Central memory CD8-positive, alpha-beta T cell (primary cell): ENCODE measurements at places on chromosomes 16 and 17.

- H3K27ac ChIP-seq, result no peak overlapping the region
- H3K27me3 ChIP-seq, result peaks cover 27% of the 10 kb centered on the region
- H3K4me1 ChIP-seq, result no peaks in the 10 kb centered on the region
- H3K4me3 ChIP-seq, result no peak overlapping the region
- DNase-seq, result no peak
- H3K36me3 ChIP-seq, result no peaks in the 10 kb centered on the region
Measured at GRCh38 chr16:77437859-77438258, 3.0 kb upstream of the ADAMTS18 start.

DNA sequence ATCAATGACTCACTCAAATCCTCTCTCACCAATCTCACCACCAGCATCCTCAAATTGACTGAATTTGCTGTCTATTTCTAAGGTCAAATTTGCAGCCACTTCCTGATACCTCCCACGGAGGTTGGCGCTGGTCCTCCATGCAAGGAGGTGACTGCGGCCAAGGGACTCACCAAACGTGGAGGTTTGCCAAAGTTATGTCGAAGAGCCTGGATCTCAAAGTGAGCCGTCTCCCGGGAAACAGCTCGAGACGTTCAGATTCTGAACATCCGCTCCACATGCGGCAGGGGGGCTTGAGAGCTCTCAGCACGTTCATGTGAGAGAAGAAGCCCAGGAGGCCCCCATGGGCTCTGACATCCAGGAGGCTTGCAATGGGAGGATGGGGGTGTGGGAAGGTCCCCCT is 22.6 kb downstream of the LGALS3BP start:
- no peaks in the 10 kb centered on the region for H3K4me1 ChIP-seq
- H3K4me3 ChIP-seq, result no peak overlapping the region
- H3K27ac ChIP-seq, result no peak overlapping the region
- no peaks in the 10 kb centered on the region for H3K36me3 ChIP-seq
- DNase-seq, result no peak

- H3K4me3 ChIP-seq, result peak overlapping the region; percentile 83
- peaks cover 20% of the 10 kb centered on the region for H3K4me1 ChIP-seq
- peak overlapping the region; percentile 81 for H3K27ac ChIP-seq
- no peaks in the 10 kb centered on the region for H3K36me3 ChIP-seq
- DNase-seq, result peak; percentile 85
Measured at GRCh38 chr17:56779898-56780777, 53.6 kb downstream of the C17orf67 start.

GRCh38 chr17:56880133-56880532 is 33.7 kb downstream of the TRIM25 start:
- H3K4me1 ChIP-seq, result no peaks in the 10 kb centered on the region
- H3K36me3 ChIP-seq, result no peaks in the 10 kb centered on the region
- no peak overlapping the region for H3K4me3 ChIP-seq
- H3K27ac ChIP-seq, result no peak overlapping the region

DNA sequence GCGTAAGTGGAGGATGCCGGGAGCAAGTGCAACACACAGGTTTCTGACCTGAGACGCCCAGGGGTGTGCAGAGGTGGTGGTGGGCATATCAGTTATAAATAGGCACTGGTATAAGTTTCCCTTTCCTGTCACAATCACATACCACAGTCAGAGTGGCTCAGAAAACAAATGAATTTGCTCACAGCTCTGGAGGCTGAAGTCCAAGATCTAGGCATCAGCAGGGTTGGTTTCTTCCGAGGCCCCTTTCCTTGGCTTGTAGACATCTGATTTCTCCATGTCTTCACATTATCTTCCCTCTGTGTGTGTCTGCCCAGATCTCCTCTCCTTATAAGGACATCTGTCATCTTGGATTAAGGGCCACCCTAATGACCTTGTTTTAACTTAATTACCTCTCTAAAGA is 250.5 kb upstream of the TNRC6C start:
- H3K36me3 ChIP-seq, result no peaks in the 10 kb centered on the region
- H3K4me1 ChIP-seq, result no peaks in the 10 kb centered on the region
- DNase-seq, result no peak
- no peak overlapping the region for H3K27ac ChIP-seq
- no peak overlapping the region for H3K4me3 ChIP-seq

DNA sequence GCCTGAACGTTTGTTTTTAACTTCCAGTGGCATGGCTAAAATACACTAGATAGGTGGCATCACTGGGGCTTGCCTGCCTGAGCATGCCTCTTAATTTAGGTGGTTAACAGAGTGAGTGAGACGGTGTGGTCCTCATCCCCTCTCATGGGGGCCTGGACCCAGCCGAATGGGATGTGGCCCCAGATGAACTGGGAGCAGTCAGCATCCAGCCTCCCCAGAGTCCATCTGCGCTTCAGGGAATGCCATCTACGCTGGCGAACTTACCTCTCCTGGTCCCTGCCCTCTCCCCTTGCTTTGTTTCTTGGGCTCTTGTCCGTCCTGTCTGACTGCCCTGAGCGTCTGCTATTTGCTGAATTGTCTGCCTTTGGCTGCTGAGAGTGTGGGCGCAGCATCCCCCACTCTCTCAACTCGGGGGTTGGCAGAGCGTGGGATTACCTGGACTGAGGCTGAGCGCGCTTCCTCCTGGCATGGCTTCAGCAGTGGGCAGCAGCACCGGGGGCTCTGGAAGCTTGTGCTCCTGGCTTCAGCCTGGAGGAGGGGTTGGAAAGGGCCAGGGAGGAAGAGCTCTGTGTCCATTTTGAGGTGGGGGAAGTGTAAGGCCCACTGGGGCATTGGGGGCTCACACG is 2.1 kb downstream of the RAB40C start:
- peaks cover 27% of the 10 kb centered on the region for H3K36me3 ChIP-seq
- H3K4me1 ChIP-seq, result peaks cover 59% of the 10 kb centered on the region
- no peaks in the 10 kb centered on the region for H3K27me3 ChIP-seq
- no peak for DNase-seq
- H3K27ac ChIP-seq, result no peak overlapping the region

DNA sequence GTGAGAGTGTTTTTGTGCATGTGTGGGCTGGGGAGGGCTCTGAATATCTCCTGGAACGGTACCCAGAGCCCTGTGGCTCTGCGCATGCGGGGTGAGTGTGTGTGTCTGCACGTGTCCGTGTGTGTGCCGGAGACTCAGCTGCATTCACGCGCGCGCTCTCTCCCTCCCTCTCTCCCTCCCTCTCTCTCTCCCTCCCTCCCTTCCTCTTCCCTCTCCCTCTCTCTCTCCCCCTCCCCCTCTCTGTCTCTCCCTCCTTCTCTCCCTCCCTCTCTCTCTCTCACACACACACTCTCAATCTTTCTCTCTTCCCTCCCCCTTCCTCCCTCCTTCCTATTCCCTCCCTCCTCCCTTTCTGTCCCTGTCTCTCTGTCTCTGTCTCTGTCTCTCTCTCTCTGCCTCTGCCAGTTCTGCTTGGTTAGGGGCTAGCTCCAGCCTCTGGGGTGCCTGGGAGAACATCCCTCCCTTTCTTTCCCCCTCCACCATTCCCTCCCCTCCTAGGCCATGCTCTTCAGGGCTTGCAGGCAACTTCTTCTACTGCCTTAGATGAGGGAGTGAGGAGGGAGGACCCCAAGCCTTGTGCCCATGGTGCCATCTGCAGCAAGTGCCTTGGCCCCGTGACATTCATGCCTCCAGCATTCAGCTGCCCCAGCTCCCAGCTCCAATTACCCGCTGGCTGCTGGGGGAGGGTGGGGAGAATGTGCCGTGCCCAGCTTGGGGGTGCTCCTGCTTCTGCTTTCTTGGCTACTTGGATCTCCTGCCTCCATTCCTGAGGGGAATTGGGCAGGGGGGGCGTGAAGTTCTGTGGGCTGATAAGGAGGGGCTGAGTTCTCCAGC is 6.4 kb downstream of the THRA start:
- peak overlapping the region; percentile 86 for H3K27ac ChIP-seq
- H3K27me3 ChIP-seq, result no peaks in the 10 kb centered on the region

DNA sequence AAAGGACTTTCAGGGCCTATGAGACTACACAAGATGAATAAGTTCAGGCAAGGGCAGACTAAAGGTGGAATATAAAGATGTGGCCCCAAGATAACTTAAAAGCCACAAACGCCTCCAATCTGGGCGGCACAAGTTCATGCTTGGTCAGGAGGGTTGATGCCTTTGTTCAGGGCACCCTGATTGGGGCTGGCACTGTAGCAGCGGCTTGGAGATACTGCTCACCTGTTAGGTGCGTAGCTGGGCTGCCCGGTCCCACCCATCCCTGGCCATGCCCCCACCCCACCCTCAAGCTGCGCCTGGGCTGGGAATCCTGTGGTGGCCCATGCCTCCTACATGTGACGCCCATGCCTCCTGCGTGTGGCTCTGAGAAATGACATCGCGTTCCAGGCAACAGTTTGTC is 12.5 kb upstream of the SLC13A2 start:
- no peaks in the 10 kb centered on the region for H3K4me1 ChIP-seq
- DNase-seq, result no peak
- peaks cover 31% of the 10 kb centered on the region for H3K27me3 ChIP-seq
- H3K4me3 ChIP-seq, result no peak overlapping the region
- H3K36me3 ChIP-seq, result no peaks in the 10 kb centered on the region

- DNase-seq, result no peak
- H3K36me3 ChIP-seq, result peaks cover 5% of the 10 kb centered on the region
- peak within 1 kb of the TSS; percentile 81 for H3K27ac ChIP-seq
- no peaks in the 10 kb centered on the region for H3K27me3 ChIP-seq
Measured at GRCh38 chr17:75878174-75878998, at the start of gene TRIM47. Gene TRIM47, minus strand, starts transcription at chr17:75878581. Its CDS starts 33 bp downstream, at chr17:75878548.
